Stimulated activated CD4-positive, alpha-beta T cell treated with anti-CD3 and anti-CD28 coated beads, Interleukin-1b, Interleukin-23, amount 100 ng/mL, for 1 hour (primary cell): ENCODE measurements at places on chromosomes 2 and 18.

- no peak for DNase-seq
Measured at GRCh38 chr2:237196866-237197618, 111.4 kb downstream of the COPS8 start.

DNA sequence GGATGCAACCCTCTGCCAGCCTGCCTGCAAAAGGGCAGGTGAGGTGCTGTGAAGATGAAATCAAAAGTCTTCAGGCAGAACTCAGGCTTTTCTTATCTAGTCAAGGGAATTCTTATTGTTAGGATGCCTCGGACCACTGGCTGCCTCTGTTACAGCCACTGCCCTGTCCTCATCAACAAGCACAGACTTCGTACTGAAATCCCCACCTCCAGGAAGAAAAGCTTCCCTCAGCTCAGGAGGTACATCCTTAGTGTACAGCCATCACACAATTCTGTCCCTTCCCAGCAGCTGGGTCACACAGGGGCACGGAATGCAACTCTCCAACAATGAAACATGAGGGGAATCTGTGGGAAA lies 10.1 kb upstream of the RNU4ATAC start:
- no peak for DNase-seq

DNA sequence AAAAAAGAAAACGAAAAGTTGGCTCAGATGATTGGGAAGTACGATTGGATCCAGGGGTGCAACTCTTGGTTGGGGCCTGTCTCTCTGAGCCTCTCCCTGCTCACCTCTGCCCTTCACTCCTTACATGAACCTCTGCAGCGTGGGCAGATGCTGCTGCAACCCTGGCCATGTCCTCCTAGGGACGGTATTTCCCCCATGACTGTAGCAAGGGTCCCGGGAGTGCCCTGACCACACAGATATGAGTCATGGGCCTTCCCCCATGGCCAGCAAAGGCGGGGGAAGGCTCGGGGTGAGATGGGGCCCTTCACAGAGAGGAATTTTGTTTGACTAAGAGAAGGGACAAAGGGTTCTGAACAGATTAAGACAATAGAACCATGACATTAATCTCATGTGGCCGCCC lies 129.0 kb downstream of the NCK2 start:
- no peak for DNase-seq

- DNase-seq: no peak
Measured at GRCh38 chr2:29583104-29583503, 338.3 kb downstream of the ALK start.

- no peak for DNase-seq
Measured at GRCh38 chr2:65292461-65293011, 64.9 kb downstream of the ACTR2 start.

- no peak for DNase-seq
Measured at GRCh38 chr18:49228187-49228586, 232.3 kb downstream of the DYM start.

- DNase-seq: no peak
Measured at GRCh38 chr2:196244516-196244915, 73.1 kb upstream of the STK17B start.

DNA sequence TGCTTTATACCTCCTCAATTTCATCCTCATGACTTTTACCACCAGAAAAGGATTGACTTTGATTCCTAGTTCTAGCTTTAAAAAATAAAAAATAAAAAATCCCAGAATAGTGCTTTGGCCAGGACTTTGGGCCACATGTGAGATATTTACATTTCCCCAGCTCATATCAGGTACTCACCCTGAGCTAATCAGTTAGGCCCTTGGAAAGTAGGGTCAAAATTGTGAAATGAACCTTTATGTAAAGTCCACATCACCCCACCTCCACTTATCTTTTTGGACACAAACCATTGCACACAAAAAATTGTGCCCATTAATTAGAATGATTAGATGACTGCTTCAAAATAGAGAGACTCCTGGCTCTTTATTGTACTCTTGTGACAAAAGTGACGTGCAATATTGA lies 17.2 kb downstream of the ME2 start:
- DNase-seq: no peak

DNA sequence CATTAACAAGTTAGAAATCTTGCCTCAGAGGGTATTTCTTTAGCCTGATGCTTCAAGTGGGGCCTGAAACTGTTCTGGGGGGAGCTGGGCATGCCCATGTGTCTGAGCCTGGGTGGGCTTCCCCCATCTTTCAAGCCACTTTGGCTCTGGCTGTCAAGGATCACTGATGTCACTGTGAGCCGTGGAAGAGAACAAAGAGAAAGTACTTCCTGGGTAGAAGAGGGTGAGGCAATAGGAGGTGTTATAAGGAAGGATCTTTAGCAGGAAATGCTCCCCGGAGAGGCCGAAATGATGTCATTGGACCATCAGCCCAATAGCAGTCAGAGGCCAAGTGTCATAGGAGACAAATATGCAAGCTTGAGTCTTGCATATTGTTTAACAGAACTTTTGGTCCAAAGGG lies 228.4 kb upstream of the MEX3C start:
- DNase-seq: no peak

DNA sequence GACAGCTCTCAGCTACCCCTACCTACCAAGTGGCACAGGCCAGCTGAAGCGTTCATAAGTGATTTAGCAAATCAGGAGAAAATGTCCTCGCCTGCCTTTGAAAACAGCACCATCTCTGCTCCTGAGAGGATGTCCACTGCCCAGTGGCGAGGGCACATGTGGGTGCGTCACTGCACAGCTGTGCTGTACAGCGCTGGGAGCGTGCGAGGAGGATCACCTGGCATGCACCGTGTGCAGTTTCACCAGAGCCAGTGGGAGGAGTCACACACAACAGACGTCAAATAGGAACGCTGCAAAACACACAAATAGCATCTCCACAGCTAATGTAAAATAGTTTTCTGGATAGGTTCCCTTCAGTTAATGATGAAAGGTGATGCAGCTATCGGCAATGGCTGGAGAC lies 154.1 kb downstream of the HDAC4 start:
- DNase-seq: no peak

DNA sequence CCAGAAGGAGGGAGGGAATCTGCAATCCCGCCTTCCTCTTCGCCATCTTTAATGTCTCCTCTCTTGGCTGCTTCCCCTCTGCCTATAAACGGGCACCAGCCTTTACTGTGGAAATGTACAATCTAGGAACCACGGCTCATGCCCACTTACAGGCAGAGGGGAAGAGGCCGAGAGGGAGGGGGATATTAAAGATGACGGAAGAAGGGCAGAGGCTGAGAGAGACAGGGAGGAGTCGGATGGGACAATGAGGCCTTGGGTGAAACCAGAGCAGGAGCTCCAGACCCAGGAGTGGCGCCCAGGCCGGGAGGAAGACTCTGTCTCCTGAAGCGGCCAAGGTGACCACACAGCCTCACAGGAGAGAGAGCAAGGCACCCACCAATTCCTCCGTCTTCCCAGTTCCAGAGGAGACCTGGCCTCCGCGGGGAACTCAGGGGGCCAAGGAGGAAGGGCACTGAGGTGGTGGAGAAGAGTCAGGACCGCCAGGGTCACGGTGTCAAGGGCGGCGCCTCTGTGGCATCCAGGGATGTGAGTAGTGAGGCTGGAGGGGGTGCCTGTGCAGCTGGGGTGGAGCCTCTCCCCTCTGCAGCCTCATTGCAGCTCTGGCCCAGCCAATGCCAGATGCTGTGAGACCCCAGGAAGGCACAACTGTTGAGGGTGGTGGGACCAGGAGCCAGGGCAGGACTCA lies 67.8 kb downstream of the CIB4 start:
- DNase-seq: no peak

- no peak for DNase-seq
Measured at GRCh38 chr2:74703373-74703772, 49.3 kb downstream of the SEMA4F start.

GRCh38 chr2:240601831-240602160 lies 15.3 kb downstream of the CAPN10 start:
- DNase-seq: no peak

DNA sequence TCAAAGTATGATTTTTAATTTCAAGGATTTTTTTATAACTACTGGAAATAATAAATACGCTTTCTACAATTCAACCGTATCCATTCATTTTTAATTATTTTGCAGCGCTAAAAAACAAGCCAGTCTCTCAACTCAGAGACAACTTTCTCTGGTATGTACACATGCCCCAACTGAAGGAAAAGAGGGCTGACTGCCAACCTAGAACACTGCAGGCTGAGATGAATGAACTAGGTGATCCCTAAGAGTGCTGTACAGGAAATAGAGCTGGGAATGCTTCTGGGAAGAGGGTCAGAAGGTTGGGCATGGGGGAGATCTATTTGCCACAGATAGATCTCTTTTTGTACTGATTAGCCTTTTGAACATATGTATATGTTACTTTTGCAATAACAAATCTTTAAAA lies 460.1 kb downstream of the NR4A2 start:
- DNase-seq: no peak

GRCh38 chr2:1081451-1082225 lies 131.0 kb downstream of the SNTG2 start:
- no peak for DNase-seq

- DNase-seq: no peak
Measured at GRCh38 chr2:78780864-78781583, 244.5 kb upstream of the REG3G start.

GRCh38 chr2:102264952-102265351 lies 46.4 kb upstream of the IL1RL1 start:
- DNase-seq: no peak

DNA sequence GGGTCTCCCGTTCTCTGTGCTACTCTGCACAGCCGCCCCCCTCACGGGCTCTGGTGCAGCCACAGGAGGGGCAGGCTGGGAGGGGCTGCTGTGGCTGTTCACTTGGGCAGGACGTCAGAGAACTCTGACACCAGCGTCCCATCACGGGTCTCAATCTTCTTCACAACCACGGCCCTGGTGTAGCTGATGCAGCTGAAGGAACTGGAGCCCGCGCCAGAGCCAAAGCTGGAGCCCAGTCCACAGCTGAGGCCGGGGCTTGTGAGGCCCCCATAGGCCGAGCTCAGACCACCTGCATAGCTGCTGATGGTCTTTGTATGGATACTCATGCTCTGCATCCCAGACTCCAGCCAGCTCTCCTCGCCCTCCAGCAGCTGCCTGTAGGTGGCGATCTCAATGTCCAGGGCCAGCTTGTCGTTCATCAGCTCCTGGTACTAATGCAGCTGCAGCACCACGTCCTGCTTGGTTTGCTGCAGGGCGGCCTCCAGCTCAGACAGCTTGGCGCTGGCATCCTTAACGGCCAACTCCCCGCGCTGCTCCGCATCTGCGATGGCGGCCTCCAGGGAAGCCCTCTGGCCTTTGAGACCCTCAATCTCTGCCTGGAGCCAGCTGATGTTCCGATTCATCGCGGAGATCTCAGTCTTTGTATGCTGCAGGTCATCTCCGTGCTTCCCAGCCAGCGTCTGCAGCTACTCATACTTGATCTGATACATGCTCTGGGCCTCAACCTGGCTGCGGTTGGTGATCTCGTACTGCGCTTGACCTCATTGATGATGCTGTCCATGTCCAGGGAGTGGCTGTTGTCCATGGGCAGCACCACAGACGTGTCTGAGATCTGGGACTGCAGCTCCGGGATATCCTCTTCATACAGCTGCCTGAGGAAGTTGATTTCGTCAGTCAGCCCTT lies 7.4 kb upstream of the DUSP19 start:
- no peak for DNase-seq
